ENCODE measurements at places on chromosomes 5 and 9.

DNA sequence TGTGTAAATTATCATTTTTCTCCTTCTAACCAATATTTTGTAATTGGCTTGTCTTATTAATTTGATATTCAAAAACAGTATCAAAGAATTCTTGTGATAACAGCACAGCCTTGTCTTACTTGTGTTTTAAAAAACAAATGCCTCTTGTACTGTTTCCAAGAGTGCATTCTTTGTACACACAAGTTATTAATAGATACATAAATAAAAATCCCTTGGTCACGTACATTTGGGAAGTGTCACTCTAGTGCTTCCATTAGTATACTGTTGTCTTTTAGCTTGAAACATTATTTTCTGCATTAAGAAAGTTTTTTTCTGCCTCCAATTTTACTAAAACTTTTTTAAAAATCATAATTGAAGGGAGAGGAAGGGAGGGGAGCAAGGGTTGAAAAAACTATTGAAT lies 133.2 kb downstream of the PIP5K1B start:
- no peak for DNase-seq

GRCh38 chr5:54090495-54091120 lies 219.8 kb downstream of the ARL15 start:
- DNase-seq = no peak

- DNase-seq = no peak
These were observed 505 bp downstream of the CREB3 start for GRCh38 chr9:35732800-35733541.

GRCh38 chr5:10451137-10451824 lies 9.6 kb downstream of the ROPN1L start:
- no peak for DNase-seq

DNA sequence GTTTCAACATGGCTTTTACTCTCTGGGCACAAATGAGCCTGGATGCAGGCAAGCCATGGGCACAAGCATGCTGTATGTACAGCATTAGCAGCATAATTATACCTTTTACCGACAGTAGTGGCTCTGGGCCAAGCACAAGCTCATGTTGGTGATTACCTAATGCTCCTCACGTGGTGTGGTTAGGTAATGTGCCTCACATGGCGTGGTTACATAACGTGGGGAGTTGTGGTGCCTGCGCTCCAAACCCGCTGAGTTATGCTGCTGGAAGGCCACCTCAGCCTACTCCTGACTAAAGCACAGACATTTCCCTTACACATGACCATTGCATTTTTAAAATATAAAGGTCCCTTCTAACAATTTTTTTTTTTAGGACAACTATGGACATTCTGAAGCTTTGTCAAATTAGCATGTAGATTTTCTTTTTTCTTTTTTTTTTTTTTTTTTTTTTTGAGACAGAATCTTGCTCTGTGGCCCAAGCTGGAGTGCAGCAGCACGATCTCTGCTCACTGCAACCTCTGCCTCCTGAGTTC lies 794.0 kb downstream of the EFNA5 start:
- DNase-seq = no peak

DNA sequence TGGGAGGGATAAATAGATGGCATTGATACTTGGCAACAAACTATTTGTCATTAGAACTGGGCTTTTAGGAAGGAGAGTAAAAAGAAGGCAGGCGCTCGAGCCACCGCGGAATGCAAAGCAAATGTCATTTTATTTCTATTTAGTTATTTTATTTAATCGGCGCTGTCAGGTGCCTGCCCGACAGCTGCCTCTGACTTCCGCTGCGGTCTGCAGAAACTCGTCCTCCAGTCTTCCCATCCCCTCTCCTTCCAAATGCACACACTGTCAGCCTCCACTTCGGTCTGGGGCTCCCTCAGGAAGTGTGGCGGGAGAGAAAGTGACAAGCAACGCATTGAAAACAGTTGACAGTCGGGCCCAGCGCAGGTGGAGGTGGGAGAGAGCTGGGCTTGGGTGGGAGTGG lies 29.3 kb downstream of the ASS1 start:
- no peak for DNase-seq

DNA sequence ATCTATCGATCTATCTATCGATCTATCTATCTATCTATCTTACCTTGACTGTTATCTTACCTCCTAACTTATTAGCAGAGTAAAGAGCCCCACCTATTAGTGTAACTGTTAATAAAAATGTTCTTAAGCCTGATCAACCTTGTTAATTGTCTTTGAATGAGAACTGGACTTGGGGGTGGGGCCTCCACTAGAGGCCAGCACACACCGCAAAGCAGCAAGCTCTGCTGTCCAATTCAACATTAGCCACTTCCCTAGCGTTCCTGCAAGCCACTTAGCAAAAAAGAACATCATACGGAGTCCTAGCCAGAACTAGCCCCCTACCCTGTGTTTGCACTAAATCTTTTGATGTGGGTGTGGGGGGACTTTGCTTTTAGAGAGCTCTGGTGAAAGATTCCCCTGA lies 515.8 kb downstream of the KDM4C start:
- no peak for DNase-seq

DNA sequence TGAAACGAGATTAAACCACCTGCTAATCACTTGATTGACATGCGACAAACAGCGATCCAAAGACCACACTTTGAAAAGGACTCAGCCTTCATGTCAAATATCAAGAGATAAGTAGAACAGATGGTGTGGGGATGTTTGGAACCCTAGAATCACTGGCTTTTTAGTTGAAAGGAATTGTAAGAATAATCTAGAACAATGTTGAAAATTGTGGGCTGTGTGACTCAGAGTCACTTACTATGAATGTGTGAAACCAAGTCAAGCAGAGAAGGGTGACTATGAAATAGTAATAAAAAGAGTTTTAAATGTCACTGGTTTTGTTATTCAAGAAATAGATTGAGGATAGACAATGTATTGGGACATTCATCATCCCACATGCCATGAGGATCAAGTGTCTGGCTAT lies 14.1 kb upstream of the C1QTNF3 start:
- no peak for DNase-seq

GRCh38 chr9:105259731-105260612 lies 15.5 kb downstream of the SLC44A1 start:
- no peak for DNase-seq

DNA sequence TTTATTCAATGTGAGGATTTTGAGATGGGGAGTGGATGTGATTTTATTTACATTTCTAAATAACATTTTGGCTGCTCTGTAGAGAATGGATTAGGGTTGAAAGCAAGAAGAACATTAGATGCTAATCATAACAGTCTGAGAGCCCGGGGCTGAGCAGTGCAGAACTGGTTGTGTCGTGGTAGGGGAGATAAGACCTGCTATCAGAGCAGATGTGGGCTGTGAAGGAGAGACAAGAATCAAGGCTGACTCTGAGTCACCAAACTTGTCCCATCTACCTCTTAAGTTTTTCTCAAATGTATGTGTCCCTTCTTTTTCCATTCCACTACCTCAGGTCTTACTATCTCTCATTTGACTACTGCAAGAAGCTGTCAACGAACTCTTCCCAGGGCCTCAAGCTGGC lies 35.4 kb upstream of the SLC28A3 start:
- DNase-seq = no peak

GRCh38 chr9:135087489-135087792 lies at the start of gene OLFM1:
Gene OLFM1 (plus strand): TSS chr9:135087668. CDS start chr9:135087990, 322 bp downstream.
- peak; percentile 51 for DNase-seq

- DNase-seq = no peak
These were observed 18.2 kb upstream of the STK32A start for GRCh38 chr5:147216552-147217154.

GRCh38 chr9:123319541-123320339 lies 36.3 kb upstream of the CRB2 start:
- no peak for DNase-seq

- no peak for DNase-seq
These were observed 58.7 kb upstream of the SPATA31C2 start for GRCh38 chr9:88197016-88197415.

DNA sequence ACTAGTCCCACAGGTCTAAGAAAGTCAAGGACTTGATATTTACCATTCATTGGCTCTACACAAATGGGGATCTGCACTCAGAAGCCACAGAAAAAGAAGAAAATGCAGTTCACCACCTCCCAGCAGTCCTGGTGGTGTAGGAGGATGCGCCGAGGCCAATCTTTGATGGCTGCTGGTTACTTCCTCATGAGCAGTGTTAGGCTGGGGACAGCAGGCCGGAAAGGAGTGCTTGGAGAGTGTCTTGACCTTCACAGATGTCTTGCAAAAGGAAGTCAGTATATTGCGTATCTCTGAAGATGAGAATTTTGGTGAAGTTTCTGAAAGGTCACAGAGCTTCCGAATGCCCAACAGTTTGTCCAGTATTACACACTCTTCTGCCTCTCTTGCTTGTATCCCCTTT lies 597.0 kb downstream of the EBF1 start:
- DNase-seq = no peak

GRCh38 chr5:2997179-2997578 lies 245.7 kb upstream of the IRX2 start:
- DNase-seq = no peak

DNA sequence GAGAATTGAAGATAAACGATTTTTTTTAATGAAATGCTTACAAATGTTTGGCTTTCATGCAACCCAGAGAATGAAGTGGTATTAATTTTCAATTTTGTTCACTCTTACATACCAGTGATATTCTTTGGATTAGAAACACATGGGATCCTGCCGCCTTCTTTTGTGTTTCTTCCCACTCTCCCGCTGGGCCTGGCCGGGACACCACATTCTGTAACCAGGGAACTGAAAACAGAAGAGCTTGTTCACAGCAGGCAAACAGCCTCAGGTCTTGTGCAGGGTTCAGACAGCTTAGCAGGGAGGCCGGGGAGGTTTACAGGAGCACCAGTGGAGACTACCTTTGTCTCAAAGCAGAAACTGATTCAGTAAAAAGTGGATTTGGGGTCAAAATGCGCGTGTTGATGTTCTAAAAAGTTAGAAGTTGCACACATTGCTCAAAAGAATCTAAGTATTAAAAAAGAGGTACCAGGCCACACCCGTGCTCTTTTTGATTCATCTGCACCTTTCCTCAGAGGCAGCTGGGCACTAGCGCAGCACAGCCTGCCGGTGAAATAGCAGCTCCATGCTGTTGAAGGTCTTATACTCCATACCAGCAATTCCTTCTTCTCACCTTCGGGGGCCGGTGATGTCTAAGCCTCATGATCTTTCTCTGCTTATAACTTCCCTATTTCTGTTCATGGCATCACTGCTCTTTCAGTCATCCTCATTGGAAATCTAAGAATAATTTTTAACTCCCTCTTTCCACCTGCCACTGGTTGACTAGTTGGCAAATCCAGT lies 67.1 kb downstream of the GRAMD2B start:
- no peak for DNase-seq

DNA sequence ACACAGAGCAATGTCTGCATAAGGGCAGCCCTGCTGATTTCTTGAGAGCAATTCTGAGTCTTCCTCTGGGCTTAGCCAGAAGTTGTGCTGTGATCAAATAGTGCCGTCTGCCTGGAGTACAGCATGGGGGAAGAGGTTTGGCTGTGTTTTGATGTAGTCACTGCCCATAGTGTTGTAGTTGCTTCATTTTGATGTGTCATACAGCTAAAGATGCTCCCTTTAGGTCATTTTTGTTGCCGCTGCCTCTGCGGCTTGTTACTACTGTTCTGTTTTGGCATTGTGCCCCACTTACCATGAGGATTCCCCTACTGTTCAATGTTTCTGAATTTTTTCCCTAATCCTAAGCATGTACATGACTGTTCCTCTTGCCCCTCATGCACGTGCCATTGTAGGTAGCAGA lies 23.0 kb downstream of the SLC36A1 start:
- DNase-seq = no peak

DNA sequence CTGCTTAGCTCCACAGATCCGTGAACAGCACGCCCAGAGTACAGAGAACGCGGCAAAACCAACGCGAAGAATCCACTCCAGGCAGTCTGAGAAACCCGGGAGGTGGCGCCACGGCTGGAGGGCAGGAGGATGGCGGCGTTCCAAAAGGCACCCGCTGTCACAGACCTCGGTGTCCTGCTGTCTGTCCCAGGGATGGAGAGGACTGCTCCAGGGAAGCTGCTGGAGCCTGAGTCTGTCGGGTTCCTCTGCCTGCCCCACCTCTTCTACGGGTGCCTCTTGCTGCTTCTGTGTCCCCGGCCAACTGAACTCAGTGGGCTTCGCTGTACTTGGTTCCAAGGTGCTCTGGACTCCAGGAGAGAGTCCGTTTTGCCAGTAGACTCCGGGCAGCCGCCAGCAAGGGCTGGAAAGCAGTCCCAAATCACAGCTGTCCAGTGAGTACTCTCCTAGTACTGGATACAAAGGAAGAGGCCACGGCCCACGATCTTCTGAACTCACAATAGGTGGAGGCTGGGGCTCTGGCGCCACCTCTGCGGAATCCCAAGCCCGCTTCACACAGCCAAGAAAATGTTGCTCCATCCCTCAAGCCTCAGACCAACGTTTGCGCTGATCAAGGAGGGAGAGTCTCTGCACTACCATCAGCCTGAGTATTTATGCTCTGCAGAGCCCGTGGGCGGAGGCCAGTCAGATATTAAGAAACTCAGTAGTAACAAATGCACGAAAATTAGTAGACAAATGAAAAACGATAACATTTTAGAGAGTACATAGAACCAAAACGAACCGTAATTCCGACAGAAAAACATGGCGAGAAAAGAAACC lies 440 bp downstream of the ANXA2R start:
- DNase-seq = peak; percentile 69

DNA sequence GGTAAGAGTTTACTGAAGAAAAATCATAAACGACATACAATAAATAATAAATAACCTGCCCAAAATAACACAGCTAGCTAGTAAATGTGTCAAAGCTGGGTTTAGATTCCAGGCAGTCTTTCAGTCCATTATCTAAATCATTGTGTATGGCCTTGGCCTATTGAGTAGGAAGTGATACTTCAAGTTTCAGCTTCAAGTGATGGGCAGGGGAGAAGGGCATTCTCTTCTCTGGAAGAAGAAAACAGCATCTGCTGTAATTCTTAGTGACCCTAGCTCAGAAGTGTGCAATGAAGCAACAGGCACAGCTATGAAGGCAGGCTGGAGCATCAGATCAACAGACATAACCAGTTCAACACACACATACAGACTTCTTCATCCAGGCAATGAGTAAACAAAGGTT lies 42.5 kb downstream of the FNIP1 start:
- no peak for DNase-seq

DNA sequence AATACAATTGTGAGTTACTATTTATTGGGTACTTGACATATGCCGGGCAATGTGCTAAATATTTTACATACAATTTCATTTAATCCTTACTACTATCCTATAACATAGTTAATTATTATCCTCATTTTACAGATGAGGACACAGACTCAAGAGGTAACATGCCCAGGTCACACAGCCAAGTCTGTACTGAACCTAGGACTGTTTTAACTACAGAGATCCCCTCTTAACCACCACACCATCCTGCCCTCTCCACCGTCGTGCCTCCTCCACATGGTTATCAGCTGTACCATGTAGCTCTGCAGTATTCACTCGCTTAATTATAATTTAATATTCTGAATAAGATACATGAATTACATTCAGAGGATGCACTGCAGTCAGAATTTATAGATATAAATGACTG lies 5.3 kb downstream of the RAB14 start:
- no peak for DNase-seq

DNA sequence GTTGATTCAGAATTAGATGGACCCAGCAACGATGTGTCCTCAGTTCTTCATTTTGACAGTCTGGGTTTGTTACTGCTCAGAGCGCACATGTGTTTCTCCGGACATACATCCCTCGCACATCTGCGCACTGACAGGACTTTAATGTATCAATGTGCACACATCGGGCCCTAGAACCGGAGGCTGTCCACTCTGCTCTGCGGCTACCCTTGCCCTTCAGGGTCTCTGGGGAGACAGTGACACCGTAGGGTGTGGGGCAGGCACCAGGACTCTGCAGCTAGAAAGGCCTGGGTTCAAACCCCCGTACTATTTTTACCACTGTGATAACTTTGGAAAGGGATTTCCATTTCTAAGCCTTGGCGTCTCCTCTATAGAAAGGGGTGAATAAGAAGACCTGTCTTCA lies 23.5 kb upstream of the LPCAT1 start:
- no peak for DNase-seq

GRCh38 chr5:120600639-120601038 lies 136.5 kb downstream of the PRR16 start:
- no peak for DNase-seq

All from activated CD4-positive, alpha-beta T cell treated with anti-CD3 and anti-CD28 coated beads, Interleukin-2, Interleukin-4, amounts not matched to agents 100 ng/mL and 50 ng/mL, durations not matched to agents 16 hours and 8 hours (primary cell).